Foreskin keratinocyte (primary cell): ENCODE measurements at places on chromosomes 6 and 20. TPM values are rescaled to one million over a fixed set of nuclear protein-coding genes. Genes with fewer than 3 reads are reported as not detected.

The PSMG4 gene
- polyA plus RNA-seq, result 25.1 and 32.0 TPM in 2 replicates

The EBF4 gene
- 0.12 and 0.22 TPM in 2 replicates for polyA plus RNA-seq

The ADGB gene
- not detected in 2 replicates for polyA plus RNA-seq

The BCAS1 gene
- polyA plus RNA-seq, result not detected in 2 replicates

The EPPIN gene
- not detected in 2 replicates for polyA plus RNA-seq

The MYH7B gene
- 0.07 and 0.08 TPM in 2 replicates for polyA plus RNA-seq

The TMC2 gene
- not detected in 2 replicates for polyA plus RNA-seq

The MDFI gene
- 172 and 181 TPM in 2 replicates for polyA plus RNA-seq

The SLC22A16 gene
- polyA plus RNA-seq, result 0.09 TPM in 1 of 2 replicates, not detected in the other

The MOG gene
- polyA plus RNA-seq, result not detected in 2 replicates

The MPIG6B gene
- polyA plus RNA-seq, result 0.07 TPM in 1 of 2 replicates, not detected in the other

The RSPH3 gene
- polyA plus RNA-seq, result 2.1 and 2.2 TPM in 2 replicates

The MRAP2 gene
- 0.41 and 2.0 TPM in 2 replicates for polyA plus RNA-seq

The BPIFB2 gene
- polyA plus RNA-seq, result not detected in 2 replicates

The WFDC10B gene
- not detected in 2 replicates for polyA plus RNA-seq

The GABRR1 gene
- polyA plus RNA-seq, result not detected in 2 replicates

The ACOT8 gene
- polyA plus RNA-seq, result 27.2 and 39.9 TPM in 2 replicates

The TRIM15 gene
- not detected in 2 replicates for polyA plus RNA-seq

The BMP7 gene
- not detected in 2 replicates for polyA plus RNA-seq

The ULBP3 gene
- 0.88 and 1.1 TPM in 2 replicates for polyA plus RNA-seq

The MTFR2 gene
- 10.3 and 14.2 TPM in 2 replicates for polyA plus RNA-seq

The DNMT3B gene
- 0.79 and 1.1 TPM in 2 replicates for polyA plus RNA-seq

The GGTLC1 gene
- polyA plus RNA-seq, result not detected in 2 replicates

The SLC32A1 gene
- not detected in 2 replicates for polyA plus RNA-seq

The HSPA1L gene
- polyA plus RNA-seq, result 0.30 and 0.57 TPM in 2 replicates

The HLA-DOA gene
- not detected in 2 replicates for polyA plus RNA-seq

The CLIC5 gene
- not detected in 2 replicates for polyA plus RNA-seq

The RUNX2 gene
- 1.2 and 1.5 TPM in 2 replicates for polyA plus RNA-seq

The PAQR8 gene
- polyA plus RNA-seq, result 2.4 TPM in 2 replicates

The GSTA3 gene
- polyA plus RNA-seq, result not detected in 2 replicates

The HLA-DQA1 gene
- polyA plus RNA-seq, result not detected in 2 replicates

The TMEM217 gene
- polyA plus RNA-seq, result 0.44 and 0.60 TPM in 2 replicates

The SLC35F1 gene
- polyA plus RNA-seq, result not detected in 2 replicates

The KCTD20 gene
- polyA plus RNA-seq, result 9.2 and 9.4 TPM in 2 replicates

The COL11A2 gene
- 0.13 and 0.16 TPM in 2 replicates for polyA plus RNA-seq

The CD24 gene
- 192 and 206 TPM in 2 replicates for polyA plus RNA-seq

The DPPA5 gene
- polyA plus RNA-seq, result not detected in 2 replicates

The SLC17A3 gene
- not detected in 2 replicates for polyA plus RNA-seq

The SIRPB2 gene
- 0.31 and 0.43 TPM in 2 replicates for polyA plus RNA-seq

The GPSM3 gene
- polyA plus RNA-seq, result 18.5 and 19.1 TPM in 2 replicates

The PTPRK gene
- polyA plus RNA-seq, result 19.4 and 31.1 TPM in 2 replicates

The PRR3 gene
- polyA plus RNA-seq, result 4.2 and 5.8 TPM in 2 replicates

The SRC gene
- 22.2 and 26.2 TPM in 2 replicates for polyA plus RNA-seq
